Thymus (tissue), 14 donors: ENCODE measurements at places on chromosomes 4 and X. TPM values are rescaled to one million over a fixed set of nuclear protein-coding genes. Genes with fewer than 3 reads are reported as not detected.

Gene DSPP
- total RNA-seq: 0.05 TPM

Gene MAGEB10
- not detected for total RNA-seq

Gene TLR2
- total RNA-seq: 6.7 TPM

Gene GATA1
- 0.57 TPM for total RNA-seq

Gene SATL1
- total RNA-seq: 0.09 TPM

Gene TKTL2
- total RNA-seq: not detected

DNA sequence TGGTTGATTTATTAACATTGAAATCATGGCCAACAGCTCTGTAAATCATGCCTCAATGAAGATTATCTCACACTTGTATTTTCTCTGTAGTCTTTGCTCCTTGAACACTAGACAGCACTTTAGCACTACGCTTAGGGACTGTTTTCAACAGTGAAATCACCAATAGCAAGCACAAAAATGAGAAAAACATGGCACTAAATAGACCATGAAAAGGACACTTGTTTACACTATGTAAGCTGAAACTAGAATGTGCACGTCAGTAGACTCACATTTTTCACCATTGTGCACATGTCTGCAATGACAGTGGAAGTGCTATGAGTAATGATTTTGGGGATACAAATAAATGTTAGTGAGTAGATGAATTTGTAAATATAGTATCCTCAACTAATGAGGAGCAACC is 3.1 kb downstream of the BMP2K start:
- DNase-seq: no peak
- H3K27ac ChIP-seq: no peak overlapping the region
- no peak overlapping the region for H3K4me3 ChIP-seq
- H3K36me3 ChIP-seq: peaks cover 3% of the 10 kb centered on the region

- no peaks in the 10 kb centered on the region for H3K27me3 ChIP-seq
- no peak overlapping the region for H3K27ac ChIP-seq
- DNase-seq: no peak
- H3K4me1 ChIP-seq: no peaks in the 10 kb centered on the region
Measured at GRCh38 chrX:22163326-22163725, 109.4 kb upstream of the CBLL2 start.
